ENCODE measurements at places on chromosomes 3 and 15.
A peak's percentile ranks its signal among the peaks of the same experiment; 100 is the strongest.

DNA sequence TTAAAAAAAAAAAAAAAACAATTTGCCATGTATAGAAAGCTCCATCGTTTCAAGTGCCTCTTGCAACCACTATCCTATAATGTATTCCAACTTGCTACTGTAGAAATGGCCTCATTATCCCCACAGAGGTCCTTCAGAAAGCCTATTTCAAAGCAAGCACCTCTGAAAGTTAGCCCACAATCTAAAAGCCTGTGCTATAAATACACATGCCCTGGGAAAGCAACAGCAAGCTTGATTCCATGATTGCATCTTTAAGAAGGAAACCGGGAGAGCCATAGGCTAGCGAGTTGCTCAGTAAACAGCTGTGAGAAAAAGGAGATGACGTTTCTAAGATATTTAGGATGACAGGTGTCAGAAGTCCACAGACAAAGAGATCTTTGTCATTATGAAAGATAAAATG, 28.3 kb downstream of the TAFA4 start:
- DNase-seq = no peak

GRCh38 chr15:81270188-81270587, 53.8 kb downstream of the STARD5 start:
- no peak for DNase-seq

GRCh38 chr3:73327052-73327451, 265.6 kb downstream of the EBLN2 start:
- no peak for DNase-seq

GRCh38 chr3:138374573-138375134, 26.3 kb downstream of the MRAS start:
- DNase-seq = no peak

DNA sequence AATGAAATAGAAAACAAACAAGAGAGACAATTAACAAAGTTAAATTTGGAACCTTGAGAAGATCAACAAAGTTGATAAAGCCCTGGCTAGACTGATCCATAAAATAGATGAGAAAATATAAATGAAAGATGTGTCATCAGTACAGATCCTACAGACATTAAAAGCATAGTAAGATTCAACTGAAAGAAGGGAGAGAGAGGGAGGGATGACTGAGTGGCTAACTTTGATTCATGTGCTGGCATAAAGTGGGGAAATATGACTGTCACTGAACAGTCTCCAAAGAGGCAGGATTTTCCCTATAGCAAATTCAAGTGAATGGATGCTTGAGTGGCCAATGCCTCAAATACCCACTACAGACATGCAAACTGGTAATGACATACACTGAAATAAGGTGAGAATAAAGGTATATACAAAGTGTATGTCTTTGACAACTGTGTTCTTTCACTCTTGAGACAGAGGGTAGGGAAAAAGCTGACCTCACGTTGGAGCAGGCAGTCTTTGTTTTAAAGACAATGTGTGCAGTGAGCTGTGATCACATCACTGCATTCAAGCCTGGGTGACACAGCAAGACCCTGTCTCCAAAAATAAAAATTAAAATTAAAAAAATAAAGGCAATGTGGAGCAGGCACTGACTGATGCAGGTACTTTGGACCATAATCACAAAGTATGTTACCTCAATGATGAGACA, 35.9 kb upstream of the CHD2 start:
- no peak for DNase-seq

- DNase-seq = no peak
Measured at GRCh38 chr3:117193390-117193789, 483.8 kb downstream of the TUSC7 start.

DNA sequence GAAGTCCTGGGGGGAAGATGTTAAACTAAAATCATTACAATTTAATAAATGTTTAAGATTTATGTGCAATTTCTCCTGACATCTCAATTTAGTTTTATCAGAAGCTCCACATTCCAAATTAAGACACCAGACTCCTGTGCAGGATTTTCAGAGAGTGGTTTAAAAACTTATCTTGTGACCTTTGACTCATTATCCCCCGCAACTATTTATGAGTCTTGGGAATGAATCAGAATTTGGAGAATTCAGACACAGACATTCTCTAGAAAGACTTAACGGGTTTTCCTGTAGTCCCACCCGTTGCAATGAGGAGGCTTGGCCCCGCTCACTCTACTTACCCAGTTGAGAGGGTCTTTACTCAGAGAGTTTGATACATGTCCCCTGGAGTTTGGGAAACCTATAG, 7.1 kb downstream of the OR5K2 start:
- no peak for DNase-seq

DNA sequence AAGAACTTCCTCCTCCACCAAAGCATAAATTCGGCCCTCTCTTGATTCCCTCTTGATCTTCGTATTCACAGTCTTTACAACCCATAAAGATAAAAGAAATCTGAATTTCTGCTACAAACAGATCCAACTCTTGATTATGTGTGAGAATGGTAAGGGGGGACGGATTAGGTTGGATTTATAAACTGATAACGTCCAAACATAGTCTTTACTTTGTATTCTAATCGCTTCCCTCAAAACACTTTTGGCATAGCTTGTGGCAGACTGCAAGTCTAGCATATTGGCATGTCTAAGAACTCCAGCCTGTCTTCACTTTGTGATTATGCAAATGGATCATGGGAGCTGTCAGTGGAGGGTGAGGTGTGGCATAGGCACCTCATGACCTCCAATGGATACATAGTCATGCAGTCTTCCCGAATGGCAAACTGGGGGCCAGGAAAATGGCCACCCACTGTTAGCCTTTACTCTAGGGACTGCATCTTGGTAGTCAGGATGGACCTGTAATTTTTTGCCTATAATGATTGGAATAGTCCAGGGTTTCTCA, 24.3 kb upstream of the GPR171 start:
- no peak for DNase-seq

DNA sequence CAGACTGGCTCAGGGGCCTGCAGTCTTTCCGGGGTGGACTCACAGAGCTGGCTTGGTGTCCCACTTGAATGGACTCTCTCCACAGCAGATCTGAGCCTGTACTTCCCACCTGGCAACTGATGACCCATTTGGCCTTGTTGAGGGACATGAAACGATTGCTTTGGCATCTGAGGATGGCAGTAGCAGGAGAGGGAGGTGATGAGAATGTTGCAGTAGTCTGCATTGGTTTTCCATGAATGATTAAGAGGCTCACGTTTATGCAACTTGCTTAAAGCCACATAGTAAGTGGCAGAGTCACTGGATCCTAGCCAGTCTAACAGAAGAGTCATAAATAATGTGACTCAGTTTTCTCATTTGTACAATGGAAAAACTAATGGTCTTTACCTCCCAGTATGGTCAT, 21.9 kb downstream of the IL20RB start:
- DNase-seq = no peak

GRCh38 chr15:81774309-81774708, 271.5 kb downstream of the MEX3B start:
- no peak for DNase-seq

DNA sequence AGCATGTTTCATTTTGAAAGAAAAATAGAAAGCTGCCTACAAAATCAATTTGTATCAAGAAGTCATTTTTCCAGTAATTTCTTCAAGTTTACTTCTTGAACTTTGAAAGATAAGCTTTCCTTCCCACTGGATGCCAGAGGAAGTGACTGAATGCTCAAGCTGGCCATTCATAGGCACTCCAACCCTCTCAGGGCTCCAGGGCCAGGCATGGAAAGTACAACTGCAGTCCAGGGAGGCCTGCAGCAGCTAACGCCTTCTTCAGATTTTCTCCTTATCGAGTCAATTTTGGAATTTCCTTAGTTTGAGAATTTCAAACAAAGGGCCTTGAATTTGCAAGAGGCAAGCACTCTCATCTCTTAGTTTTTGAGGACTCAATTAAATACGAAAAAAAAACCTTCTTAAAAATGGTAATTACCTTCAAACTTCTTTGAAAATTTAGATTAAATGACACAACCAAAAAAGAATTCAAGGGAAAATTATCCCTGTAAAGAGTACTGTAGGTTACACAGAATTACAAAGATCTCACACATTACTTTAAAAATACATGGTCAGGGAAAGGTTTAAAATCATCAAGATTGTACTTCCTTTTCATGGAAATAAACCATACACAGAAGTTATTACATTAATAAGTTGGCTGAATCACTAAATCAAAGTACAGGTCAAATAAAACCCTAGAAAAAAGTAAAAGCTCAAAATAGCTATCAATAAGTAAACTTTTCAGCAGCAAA, 2.5 kb downstream of the UBP1 start:
- DNase-seq = no peak

DNA sequence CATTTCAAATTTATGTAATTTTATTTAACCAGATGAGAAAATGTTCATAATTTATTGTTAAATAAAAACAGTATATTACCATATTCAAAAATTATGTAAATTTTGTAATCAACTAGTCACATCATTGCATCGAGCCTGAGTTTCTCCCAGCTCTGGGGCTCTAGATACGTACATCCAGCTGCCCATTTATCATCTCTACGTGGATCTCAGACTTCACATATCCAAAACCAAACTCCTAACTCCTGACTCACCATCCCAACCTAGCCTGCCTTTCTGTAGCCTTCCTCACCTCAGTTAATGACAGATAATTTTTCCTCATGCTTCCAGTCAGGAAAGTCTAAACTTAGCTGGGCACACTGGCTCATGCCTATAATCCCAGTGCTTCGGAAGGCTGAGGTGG, 194.8 kb downstream of the SSR3 start:
- DNase-seq = no peak

- no peak for DNase-seq
Measured at GRCh38 chr3:147614210-147614609, 205.0 kb downstream of the ZIC1 start.

GRCh38 chr3:29275309-29275708, 5.6 kb upstream of the RBMS3 start:
- no peak for DNase-seq

- DNase-seq = no peak
Measured at GRCh38 chr15:34027606-34028005, 11.4 kb downstream of the AVEN start.

GRCh38 chr3:47016934-47017435, 37.5 kb downstream of the NBEAL2 start:
- DNase-seq = no peak

- DNase-seq = no peak
Measured at GRCh38 chr3:3192286-3192675, 12.8 kb upstream of the CRBN start.

DNA sequence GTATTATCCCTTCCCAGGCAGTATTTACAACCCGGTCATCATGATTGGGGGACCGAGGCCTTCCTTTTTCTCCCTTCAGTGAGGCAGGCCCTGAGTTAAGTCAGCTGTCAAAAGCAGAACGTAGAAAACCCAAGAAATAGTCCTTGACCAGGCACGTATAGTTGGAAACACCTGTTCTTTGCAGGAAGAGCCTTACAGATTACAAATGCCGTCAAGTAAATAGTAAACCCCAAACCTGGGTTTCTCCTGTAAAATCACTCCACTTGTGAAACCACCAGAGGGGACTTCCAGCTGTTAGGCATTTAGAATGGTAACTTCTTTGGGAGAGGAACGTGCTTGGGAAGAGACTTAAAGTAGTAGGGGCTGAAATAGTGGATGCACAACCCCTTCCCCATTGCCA, 1.0 kb upstream of the BTBD1 start:
- DNase-seq = no peak

DNA sequence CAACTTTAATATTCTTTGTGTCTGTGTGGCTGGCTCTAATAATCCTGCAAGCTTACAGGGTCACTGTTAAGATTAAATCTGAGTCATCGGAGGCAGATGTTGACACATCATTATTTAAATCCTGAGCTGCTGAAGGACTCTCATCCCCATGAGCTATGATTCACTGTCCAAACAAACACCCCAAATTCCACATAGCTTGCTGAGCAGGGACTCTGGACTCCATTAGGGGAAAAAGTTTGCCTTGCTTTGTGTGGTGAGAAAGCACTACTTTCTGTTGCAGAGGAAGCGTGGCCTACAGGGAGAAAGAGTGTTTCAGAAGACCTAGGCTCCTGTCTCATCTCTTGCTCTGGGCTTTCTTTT, 213.7 kb downstream of the PDCD6IP start:
- peak; percentile 83 for DNase-seq

- DNase-seq = no peak
Measured at GRCh38 chr3:100129941-100130340, 15.6 kb upstream of the FILIP1L start.

DNA sequence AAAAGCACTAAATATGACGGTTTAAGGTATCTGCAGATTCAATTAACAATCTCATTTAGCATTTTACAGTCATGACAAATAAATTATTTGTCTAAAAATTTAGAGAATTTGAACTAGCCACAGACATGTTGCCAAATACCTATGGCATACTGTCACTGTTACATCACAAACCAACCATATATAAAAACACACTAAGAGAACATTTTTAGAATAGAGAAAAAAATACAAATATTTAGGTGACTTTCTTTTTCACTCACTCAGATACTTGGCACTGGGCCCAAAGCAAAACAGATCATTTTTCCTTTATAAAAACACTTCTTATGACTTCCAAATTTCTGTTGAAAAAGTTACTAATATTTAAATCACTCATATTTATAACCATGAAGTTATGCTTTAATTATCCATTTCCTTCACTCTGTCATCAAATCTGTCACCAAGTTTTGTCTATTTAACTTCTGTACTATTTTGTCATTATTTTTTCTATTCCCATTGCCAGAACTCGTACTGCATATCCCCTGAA, 644.7 kb downstream of the OTOL1 start:
- peak; percentile 43 for DNase-seq

DNA sequence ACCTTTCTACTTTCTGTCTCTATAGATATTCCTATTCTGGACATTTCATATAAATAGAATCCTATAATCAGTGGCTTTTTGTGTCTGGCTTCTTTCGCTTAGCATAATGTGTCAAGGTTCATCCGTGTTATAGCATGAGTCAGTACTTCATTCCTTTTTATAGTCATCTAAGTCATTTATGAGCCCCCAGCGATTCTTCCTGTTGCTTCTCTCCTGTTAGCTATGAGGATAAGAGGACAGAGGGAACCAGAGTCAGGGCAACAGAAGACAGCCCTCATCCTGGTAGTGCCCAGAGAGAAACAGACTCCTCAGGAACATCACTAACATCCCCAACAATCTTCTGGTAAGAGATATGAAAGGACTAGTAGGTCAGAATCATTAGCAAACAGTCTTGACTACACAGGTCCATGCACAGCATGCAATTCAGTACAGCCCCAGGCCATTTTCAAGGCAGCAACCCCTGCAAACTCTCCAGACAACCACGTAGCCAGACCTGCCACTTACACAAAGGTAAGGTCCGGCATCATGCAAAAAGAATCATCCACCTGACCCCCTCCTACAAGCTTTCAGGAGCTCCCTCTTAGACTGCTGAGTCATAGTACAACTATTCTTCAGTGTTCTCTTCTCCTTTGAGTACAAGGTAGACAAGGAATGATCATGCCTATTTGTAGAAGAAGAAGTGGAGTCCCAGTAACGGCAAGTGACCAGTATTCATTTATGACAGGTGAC, 91.5 kb downstream of the MYLK start:
- DNase-seq = no peak

DNA sequence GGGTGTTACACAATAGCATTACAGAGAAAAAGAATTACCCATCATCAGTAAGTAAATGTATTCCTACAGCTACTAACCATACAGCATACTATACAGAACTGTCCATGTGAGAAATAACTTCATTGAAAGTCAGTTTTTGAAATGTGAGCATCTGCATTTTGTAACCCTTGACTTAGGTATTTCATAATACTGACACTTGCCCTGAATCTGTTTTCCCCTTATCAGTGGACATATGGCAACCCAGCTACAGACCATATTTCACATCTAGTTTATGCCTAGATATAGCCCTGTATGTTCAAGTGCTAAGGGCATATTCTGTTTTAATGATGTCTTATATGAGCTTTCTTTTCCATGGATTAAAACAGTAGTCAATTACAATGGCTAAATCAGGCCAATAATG, 297.6 kb downstream of the TBC1D5 start:
- no peak for DNase-seq

All from Caki2 (cell line).